ENCODE measurements at places on chromosomes 11 and 22.

DNA sequence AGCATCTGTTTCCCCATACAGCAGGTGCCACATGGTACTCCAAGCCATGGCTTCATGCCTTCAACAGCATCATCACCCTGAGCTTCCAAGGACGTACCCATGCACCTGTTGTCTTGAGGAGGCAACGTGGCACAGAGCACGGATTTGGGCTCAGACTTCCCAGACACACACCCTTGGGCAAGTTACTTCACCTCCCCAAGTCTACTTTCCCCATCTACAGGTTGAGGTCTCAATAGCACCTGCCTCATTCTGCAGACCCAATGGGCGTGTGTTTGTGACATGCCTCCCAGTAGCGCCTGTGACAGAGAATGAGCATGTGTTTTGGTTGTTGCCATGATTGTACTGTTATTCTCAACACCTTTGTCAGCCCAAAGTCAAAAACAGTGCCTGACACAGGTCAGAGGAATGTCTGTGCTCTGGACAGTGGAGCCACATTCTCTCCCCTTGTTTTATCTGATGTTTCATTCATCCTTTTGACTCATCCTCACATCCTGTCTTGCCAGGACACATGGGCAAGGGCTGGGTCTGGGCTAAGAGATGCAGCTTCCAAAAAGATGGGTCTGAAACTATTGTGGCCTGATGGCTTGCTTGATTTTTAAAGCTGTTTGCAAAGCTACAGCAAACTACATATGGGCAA lies 53.4 kb upstream of the CCND1 start:
- no peak for DNase-seq

- no peak for DNase-seq
These were observed 524.1 kb downstream of the METTL15 start for GRCh38 chr11:28632338-28632737.

DNA sequence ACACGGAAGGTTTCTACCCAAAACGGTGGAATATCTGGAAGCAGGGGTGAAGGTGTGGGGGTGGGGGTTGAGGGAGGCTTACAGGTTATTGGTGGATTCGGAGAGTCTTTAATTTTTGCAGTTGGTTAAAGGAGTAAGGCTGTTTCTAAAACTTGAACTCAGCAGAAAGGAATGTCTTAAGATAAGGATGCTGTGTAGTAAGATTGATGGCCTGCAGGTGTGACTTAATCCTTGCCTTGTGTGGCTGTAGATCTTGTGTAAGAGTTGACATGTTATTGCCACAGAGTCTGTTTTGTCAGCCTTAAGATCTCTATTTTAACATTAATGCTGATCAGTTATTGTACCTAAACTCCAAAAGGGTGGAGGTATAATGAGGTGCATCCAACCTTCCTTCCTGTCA lies 16.4 kb upstream of the OR6M1 start:
- no peak for DNase-seq

- no peak for DNase-seq
These were observed 146.8 kb downstream of the DBX1 start for GRCh38 chr11:20013346-20014066.

DNA sequence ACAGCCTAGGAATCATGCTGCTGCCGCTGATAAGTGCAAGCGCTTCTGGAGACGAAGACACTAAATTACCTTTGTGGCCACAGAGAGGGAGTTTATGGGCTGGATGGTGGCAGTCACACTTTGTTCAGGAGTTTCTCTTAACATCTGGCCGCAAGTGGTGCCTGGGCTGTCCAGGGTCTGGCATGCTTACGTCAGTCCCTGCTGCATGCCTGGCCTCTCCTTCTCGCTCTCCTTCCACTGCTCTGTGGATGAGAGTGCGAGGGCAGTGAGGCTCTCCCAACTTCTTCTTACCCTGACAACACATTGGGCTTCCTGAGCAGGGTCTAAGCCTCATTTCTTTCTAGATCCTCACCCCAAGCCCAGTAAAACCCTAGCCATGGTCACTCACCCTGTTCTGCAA lies 160.7 kb upstream of the SEZ6L start:
- no peak for DNase-seq

- DNase-seq, result no peak
These were observed 94.9 kb downstream of the C11orf91 start for GRCh38 chr11:33605703-33606102.
